ENCODE measurements at places on chromosomes 1 and 21.

DNA sequence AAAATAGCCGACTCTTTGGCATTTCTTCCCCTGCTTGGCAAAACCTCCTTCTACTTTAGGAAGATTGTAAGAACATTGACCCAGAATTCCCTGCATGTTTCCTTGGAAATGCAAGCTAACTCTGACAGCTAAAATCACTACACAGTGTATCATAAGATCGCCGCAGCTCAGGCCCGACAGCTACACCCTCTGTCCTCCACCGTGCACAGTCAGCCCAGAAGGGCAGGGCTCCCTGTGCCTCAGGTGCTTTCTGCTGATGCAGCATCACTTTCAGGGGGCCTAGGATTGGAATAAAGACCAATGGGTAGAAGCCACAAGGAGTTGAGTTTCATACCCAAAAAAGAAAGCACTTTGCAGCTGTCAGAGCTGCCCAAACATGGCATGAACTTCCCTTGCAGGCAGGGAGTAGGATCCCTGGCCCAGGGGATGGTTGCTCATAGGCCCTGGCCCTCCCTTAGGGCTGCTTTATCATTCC is 145.3 kb downstream of the SEC16B start:
- DNase-seq = no peak

DNA sequence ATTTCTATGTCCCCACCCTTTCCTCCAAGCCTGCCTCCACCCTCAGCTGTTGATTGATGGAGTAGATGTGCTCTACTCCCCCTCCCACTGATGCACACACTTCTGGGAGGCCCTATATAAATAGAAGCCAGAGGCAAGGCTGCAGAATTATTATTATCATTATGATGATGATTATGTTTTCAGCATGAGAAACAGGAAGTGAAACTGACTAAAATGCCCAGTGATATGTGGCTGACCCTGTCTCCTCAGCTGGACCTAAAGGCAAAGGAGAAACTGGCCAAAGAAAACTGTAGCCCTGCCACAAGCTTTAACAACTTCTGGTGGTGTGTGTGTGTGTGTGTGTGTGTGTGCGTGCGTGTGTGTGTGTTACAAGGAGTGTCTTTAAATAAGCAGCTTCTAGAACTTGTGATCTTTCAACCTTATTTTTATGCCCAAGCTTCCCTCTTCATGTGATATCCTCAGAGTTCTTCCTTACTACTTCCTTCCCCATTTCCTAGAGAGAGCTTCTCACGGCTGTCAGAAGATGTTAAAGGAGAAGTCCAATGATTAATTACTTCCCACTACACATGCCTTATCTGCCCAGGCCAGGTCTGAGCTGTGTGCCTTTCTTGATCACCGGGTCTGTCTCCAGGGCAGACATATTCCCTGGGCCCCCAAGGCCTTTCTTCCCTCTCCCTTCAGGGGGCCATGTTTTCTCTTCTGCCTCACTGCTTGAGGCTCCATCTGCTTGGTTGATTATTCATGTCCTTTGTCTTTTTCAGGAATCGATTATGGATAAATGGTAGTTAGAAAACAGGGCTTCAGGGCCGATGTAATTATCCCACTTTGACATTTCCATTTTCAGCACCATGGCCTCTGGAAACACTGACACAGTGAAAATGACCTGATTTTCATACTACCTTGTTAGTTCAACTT is 11.6 kb upstream of the MAPKAPK2 start:
- no peak for DNase-seq

GRCh38 chr1:116586741-116587143 is 15.9 kb upstream of the CD58 start:
- no peak for DNase-seq

DNA sequence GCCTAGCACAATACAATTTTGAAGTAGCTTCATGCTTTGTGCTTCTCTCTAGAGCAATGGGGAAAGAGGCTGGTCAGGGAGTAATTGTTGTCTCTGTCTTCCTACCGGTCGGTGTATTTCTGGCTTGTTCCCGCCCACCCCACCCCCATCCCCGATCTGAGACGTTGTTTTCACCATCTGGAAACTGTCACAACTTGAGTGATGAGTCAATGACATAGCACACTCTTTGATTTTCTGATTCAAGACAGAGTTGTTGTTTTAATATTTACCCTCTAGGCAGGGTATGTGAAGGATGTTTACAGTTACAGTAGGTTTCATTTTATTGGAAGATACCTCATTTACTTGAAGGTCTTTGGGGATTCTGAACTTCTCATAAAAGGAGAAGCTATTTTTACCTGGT is 7.0 kb downstream of the IL12RB2 start:
- no peak for DNase-seq

- DNase-seq = no peak
Measured at GRCh38 chr21:44899768-44900558, 20.7 kb downstream of the ITGB2 start.

All from T1000 (cell line).